ENCODE measurements at places on chromosomes 5 and 9.

DNA sequence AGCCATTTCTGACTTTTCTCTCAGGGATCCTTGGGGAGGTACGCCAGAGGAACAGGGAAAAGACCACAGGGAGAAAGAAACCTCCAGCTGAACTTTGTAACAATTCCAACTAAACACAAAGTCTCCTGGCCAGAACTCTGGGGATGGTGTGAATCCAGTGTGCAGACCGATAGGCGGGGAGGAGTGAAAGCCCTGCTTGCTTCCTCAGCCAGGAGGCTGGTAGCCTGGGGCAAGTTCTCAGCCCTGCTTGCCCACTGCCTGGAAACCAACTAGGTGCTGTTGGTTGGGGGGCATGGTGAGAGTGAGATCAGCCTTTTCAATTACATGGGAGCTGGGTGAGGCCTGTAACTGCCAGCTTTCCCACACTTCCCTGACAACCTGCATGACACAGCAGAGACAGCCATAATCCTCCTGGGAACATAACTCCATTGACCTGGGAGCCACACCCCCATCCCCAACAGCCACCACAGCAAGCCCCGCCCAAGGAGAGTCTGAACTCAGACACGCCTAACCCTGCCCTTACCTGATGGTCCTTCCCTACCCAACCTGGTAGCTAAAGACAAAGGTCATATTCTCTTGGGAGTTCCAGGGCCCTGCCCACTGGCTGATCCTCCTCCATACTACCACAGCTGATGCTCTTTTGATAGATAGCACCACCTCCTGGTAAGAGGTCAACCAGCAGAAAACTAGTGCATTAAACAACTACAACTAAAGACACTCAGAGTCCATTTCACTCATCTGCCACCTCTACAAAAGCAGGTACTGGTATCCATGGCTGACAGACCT lies 100.1 kb upstream of the TNFAIP8 start:
- DNase-seq = no peak

DNA sequence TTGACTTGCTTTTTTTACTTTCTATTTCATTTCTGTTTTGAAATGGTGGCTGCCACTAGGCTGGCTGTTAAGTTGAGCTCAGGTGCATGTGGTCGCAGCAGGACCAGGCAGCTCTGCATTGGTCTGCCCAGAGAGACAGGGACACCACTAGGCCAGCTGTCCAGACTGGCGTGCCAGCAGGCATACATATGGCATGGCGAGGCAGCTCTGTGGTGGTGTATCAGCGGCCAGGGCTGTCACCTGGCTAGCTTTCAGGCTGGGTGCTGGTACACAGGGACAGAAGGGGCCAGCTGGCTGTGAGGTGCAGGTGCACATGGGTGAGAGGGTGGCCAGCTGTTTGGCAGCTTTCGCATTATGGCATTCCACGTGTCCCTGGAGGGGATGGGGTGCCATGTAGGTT lies 654.0 kb upstream of the ACO1 start:
- DNase-seq = no peak

DNA sequence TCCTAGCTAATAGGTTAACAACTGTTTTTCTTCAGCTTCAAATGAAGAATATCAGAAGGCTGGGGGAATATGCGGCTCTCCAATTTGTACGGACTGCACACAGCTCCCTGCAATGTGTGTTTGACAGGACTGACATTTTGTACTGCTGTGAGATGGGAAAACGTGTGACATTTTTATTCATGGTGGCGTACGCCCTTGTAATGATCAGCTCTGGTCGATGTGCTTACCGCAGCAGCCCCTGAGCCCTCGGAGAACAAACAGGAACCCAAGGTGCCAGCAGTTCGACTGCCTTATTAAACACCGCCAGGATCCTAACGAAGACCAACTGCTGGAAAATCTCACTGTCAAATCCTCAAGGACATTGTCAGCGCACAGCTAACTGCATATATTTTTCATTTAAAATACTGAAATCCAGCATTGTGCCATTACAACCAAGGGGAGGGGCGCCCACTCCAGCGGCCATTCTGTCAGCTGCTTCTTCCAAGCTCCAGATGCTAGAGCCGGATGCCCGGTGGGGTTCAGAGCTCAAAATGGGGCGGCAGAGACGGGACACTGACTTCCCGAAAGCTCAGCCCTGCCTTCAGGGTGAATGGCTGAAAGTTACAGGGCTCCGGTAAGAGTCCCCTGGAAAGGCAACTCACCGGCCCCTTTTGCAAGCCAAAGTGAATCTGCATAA lies 66.8 kb downstream of the CRB2 start:
- no peak for DNase-seq

DNA sequence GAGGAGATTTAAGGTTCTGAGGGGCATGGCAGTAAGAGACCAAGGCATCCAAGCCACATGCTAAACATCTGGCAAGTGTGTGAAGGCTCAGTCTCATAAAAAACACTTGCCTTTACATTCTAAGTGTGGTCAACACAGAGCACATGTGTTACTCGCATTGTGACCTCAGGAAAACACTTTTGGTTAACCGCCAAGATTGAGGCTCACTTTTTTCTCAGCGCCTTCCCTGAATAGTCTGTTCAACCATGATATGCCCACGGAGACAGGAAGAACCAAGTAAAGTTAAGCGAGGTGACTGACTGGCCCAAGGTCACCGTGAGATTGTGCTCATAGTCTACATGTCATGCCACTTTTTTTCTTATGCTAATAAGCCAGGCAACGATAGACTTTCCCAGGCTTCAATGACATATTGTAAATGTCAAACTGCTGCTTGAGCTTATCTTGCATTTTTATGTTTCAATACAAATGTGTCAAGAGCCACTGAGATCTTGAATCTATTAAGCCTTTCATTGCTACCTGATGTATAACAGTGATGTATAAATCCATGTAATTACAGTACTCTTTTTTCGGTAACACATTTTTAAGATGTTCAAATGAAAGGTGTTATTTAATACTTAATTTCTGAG lies 21.1 kb upstream of the IL9 start:
- no peak for DNase-seq

DNA sequence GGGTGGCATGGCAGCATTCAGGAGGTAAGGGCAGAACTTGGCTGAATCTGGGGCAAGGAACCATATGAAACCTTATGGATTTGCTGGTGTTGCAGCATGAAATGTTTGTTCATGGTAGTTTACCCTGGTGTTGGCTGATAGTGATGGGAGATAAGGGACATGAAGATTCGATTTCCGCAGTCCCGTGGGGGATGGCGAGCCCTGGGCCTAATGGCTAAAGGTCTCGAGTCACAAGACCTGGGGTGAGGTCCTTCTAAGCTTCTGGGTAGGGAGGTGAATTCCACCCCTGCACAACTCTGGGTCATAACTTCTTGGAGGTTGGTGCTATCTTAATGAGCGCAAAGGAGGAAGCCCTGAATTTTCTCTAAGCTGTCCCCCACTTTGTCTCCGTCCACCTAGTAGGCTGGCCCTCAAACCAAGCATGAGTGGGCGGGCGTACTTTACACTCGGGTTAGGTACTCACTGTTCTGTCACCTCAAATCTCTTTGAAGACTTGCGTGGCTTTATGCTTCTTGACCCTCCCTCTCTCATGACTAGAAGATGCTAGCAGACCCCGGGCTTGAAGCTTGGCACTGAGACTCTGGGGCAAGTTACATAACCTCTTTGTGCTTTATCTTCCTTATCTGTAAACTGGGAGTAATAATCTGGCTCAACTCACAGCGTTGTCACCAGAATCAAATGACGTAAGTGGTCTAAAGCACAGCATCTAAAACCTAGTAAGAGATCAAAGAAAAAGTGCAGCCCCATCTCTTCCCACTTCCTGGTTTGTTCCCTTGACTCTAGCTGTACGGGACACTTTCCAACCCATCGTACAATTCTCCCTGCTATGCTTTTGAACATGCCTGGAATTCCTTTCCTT lies 72.5 kb downstream of the BASP1 start:
- DNase-seq = no peak

- no peak for DNase-seq
These were observed 48.8 kb downstream of the MVB12B start for GRCh38 chr9:126375386-126375785.

GRCh38 chr9:70413464-70413798 lies 1.0 kb downstream of the KLF9 start:
- DNase-seq = no peak
